Stimulated activated CD8-positive, alpha-beta memory T cell treated with anti-CD3 and anti-CD28 coated beads, Interleukin-4, amount 100 ng/mL, for 48 hours (primary cell): ENCODE measurements at places on chromosomes 11 and 22.
A peak's percentile ranks its signal among the peaks of the same experiment; 100 is the strongest.

DNA sequence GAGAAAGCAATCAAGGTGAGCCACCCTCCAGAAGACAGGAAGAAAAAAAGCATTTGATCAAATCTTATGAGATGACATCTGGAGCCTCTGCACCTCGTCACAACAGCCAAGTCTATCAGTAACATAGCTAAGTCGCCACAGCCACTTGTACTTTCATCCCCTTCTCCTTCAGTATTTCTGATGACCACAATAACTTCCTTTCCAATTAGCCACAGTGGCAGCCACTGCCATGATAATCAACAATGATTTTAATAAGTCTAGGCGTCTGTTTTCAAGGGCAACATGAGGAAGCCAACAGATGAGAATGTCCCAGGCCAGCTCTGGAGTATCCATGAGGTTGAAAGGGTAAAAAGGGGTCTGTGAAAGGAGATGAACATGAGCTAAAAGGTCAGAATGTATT, 29.9 kb downstream of the RBFOX2 start:
- no peak for DNase-seq

GRCh38 chr11:57530215-57530595, 349 bp downstream of the TIMM10 start:
- DNase-seq = no peak

- DNase-seq = no peak
Measured at GRCh38 chr11:61117168-61117520, 14.9 kb downstream of the CD5 start.

- DNase-seq = no peak
Measured at GRCh38 chr11:1472180-1473005, 14.2 kb downstream of the MOB2 start.

- no peak for DNase-seq
Measured at GRCh38 chr11:92149996-92150395, 74.6 kb upstream of the FAT3 start.

- DNase-seq = no peak
Measured at GRCh38 chr11:102343809-102344208, 3.2 kb upstream of the BIRC2 start.

GRCh38 chr11:18611196-18611595, 11.6 kb downstream of the MISFA start:
- no peak for DNase-seq

DNA sequence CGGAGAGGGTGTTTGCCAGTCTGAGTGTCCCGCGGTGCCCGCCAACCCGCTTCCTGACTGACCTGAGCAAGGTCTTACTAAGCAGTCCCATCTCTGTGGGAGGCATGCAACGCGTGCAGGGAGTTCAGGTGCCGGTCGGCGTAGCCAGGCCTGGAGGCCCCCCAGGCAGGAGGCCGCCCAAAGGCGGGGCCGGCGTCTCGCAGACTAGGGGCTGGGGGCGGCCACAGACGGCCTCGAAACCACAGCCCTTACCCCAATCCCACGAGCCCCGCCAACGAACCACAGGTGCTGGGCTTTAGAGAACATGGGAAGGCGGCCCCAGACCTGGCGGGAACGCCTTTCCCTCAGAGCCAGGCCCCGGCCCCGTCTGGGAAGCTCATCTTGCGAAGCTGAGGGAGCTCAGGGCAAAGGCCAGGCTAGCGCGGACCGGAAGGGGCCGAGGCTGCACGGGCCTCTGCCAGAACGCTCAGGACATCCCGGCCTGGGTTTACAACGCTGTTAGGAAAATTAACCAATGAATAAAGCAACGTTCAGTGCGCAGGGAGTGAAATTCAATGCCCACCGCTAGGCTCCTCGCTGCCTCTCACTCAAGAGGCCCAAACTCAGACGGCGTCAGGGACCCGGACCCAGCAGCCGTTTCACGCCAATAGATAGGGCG, 2.1 kb upstream of the MTFP1 start:
- peak; percentile 79 for DNase-seq

GRCh38 chr11:34150494-34151151, 45.2 kb downstream of the NAT10 start:
- no peak for DNase-seq

GRCh38 chr11:130269326-130269943, 45.3 kb downstream of the ZBTB44 start:
- no peak for DNase-seq
